Glutamatergic neuron (in vitro differentiated cells): ENCODE measurements at places on chromosomes 3 and 15.

DNA sequence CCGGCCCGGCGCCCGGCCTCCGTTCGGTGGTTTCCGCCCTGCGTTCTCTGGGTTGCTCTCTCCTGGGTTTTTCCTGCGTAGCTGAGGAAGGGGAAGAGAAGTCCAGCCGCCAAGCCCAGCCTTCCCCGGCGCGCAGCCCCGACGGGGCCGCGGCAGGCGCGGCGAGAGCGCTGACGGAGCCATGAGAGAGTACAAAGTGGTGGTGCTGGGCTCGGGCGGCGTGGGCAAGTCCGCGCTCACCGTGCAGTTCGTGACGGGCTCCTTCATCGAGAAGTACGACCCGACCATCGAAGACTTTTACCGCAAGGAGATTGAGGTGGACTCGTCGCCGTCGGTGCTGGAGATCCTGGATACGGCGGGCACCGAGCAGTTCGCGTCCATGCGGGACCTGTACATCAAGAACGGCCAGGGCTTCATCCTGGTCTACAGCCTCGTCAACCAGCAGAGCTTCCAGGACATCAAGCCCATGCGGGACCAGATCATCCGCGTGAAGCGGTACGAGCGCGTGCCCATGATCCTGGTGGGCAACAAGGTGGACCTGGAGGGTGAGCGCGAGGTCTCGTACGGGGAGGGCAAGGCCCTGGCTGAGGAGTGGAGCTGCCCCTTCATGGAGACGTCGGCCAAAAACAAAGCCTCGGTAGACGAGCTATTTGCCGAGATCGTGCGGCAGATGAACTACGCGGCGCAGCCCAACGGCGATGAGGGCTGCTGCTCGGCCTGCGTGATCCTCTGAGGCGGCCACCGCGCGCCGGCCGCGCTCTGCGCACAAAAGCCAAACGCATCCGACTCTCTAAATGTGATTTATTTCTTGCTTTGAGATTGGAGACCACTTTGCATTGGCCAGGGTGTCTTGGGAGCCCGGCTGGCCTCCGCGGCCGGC is 727 bp downstream of the RAP2B start:
- DNase-seq = peak; percentile 51

DNA sequence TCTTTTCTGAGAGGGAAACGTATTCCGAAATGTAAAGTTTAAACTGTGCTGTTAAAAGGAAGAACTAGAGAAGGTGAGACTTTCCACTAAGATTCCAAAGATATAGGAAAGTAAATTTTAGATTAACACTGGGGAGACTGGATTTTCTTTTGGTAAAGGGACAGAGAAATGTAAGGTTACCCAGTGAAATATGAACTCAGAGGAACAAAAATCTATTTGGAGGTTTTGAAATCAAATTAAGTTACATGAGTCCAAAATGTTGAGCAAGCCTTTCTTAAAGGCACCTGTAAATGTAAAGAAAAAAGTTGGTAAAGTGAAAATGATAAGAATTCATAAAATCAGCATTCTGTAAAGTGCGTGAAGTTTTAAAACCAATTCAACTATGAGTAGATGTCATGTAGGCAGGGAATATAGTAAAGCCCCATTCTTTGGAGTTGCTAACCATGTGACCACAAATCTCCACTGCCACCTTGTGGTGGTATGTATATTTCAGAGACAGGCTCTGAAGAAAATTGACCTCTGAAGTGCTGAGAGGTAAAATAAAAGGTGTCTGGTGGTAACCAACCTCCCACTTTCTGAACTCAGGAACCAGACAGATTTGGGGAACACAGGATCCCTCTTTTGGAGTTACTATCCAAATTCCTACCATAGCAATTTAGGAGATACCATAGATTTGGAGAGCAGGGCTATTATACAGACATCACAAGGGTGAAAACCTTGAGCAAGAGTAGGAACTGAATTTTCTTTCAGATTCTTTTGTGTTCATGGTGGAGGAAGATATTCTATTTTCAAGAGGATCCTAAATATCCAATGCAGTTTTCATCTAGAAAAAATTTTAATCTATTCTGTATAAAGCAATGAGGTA is 215.3 kb downstream of the ROBO2 start:
- DNase-seq = no peak

GRCh38 chr3:131903988-131904415 is 130.8 kb downstream of the CPNE4 start:
- DNase-seq = no peak

GRCh38 chr3:172673210-172673679 is 37.6 kb downstream of the NCEH1 start:
- peak; percentile 70 for DNase-seq

DNA sequence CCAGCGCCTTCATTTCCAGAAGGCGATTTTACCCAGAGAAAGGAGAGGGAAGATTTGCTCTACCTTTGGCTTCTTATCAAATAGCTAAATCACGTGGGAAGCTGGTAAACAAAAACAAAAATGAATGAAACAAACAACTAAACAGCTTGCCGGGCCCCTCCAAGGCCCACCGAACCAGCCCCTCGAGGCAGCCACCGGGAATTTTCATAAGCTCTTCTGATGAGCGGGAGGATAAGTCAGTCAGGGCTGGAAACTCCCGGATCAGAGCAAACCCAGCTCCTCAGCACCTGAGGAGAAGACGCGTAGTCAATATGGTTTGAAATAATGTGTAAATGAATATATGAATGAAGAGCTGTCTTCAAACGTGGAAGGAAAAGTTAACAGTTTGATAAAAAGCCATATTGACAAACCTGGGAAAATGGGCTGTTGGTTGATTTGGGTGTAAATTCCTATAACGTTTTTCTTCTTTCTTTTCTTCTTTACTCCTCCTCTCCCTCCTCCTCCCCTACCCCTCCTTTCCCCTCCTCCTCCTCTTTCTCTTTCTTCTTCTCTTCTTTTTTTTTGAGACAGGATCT is 10.7 kb downstream of the RPLP1 start:
- no peak for DNase-seq

- no peak for DNase-seq
These were observed 386.4 kb downstream of the ZBTB20 start for GRCh38 chr3:114760679-114761078.

DNA sequence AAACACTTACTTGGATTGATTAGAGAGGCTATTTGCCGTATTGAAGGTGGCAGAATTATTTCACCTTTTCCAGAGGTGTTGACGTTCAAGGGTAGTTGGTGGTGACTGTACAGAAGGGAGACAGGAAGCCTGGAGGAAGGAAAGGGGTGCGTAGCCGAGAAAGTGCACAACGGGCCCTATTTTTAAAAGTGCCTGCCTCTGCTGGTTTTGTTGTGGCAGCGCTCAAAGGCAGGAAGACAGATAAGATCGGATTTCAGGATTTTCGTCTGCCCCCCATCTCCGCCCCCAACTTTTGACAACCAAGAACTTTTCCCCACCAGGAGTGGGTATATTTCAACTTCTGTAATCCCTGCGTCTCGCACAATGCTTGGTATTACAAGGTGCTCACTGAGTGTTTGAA is 38.5 kb downstream of the SMAD3 start:
- no peak for DNase-seq

- DNase-seq = peak; percentile 18
These were observed 1.3 kb downstream of the ARL6IP5 start for GRCh38 chr3:69085833-69086722.

DNA sequence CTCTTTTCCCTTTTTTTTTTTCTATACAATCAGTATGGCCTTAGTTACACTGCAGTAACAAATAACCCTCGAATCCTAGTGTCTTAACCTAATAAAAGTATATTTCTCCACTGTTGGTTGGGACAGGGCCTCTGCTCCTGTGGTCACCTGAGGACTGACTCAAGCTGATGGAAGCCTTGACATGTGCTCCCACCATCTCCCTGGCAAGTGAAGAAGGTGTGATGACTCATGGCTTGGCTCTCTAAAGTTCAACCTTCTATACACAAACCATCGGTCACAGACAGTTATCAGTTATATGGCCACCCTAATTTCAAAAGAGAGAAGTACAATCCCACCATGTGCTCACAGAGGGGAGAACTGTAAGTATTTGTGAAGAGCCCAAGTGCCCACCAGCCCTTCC is 65.8 kb upstream of the CACNA2D3 start:
- DNase-seq = no peak

GRCh38 chr3:52195823-52196331 is 2.1 kb upstream of the ALAS1 start:
- no peak for DNase-seq

- DNase-seq = no peak
These were observed 135.1 kb downstream of the TMCO5A start for GRCh38 chr15:38069511-38070011.

DNA sequence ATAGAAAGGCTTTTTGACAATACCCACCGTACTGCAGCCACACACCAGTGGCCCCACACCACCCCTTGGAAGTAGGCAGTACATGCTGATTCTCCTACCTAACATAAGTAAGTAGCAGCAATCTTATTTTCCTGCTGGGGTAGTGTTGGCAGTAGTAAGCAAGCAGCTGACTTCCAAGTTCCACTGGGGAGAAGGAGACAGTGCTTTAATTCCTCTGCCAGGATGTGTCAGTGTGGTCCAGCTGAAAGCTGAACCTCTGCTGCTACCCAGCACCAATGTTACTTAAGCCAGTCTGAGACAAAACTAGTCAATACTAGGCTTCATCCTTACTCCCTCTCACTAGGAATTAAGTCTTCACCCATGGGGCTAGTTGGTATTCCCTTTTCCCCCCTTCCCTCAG is 74.7 kb downstream of the DZIP3 start:
- no peak for DNase-seq

GRCh38 chr15:80870893-80871292 is 91.7 kb downstream of the CEMIP start:
- no peak for DNase-seq

DNA sequence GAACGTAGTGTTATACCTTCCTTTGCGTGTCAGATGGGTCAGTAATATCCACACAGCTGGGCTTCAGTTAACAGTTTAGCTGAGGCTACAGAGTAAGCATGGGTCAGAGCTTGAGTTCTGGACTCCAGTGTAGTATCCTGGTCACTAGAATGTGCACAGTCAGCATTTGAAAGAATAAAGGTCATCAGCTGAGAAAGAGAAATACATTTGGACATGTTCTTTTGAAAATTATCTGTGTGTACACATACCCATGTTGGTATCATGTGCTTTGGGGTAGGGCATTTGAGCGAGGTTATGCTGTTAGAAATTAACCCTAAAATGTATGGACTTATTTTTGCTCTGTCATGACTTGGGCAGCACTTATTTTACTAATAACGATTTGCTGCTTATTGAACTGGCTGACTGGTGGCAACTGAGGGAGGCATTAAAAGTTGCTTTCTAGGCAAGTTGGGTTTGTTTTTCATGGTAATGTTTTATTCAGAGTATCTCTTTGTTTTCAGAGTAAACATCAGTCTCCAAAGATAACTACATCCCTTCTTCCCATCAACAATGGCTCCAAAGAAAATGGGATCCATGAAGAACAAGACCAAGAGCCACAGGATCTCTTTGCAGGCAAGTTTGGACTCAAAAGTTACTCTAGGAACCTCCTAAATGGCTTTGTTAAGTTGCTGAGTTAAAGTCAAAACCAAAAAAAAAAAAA is 16.4 kb downstream of the SNX1 start:
- no peak for DNase-seq

GRCh38 chr3:105367063-105367405 is 325 bp downstream of the ALCAM start:
- DNase-seq = peak; percentile 34

DNA sequence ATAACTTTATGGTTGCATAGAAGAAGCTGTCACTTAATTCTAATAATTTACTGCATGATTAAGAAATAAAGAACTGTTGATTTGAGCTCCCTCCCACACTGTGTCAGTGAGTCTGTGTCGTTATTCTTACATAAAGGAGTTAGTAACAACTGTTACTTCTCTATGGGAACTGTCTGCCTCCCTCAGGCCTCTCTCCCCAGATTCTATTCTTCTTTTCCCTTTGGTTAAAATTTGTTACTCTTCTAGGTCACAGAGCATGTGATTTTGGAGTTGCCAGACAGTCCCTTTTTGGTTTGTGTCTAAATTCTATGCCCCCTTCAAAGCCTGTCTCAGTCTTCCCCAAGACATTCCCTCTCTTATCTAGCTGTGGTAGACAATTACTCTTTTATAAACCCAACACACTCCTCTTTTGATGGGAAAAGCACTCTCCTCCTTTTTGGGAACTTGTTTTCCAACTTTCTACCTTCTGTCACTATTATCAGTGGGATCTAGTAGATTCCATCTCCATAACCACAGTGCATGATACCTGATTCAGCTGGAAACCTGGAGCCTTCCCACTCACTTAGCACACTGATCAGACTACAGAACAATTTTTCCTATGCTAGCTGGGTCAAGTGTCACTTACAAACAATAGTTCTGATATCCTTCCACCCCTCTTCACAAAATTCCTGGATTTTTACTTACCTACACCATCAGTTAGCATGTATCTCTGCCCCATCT is 422.1 kb upstream of the TGFBR2 start:
- DNase-seq = no peak

DNA sequence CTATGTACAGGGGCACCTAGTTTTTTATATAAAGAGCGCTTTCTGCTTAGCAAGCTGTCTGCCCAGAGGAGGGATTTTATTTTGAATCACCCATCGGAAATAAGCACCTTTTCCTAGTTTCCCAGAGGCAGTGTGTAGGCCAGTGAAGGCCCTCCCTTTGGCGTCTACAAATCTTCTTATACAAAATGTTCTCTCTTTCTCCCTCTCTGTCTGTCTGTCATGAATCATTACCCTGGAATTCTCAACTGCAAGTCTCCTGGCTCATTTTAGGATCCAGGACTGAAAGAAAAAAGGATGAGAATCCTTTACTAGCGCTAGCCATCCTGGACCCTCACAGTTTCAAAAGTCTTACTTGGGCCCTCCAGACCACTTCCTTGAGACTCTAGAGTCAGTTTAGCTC is 728.1 kb downstream of the OTOL1 start:
- no peak for DNase-seq

GRCh38 chr3:156606729-156607128 is 51.8 kb upstream of the SSR3 start:
- no peak for DNase-seq

DNA sequence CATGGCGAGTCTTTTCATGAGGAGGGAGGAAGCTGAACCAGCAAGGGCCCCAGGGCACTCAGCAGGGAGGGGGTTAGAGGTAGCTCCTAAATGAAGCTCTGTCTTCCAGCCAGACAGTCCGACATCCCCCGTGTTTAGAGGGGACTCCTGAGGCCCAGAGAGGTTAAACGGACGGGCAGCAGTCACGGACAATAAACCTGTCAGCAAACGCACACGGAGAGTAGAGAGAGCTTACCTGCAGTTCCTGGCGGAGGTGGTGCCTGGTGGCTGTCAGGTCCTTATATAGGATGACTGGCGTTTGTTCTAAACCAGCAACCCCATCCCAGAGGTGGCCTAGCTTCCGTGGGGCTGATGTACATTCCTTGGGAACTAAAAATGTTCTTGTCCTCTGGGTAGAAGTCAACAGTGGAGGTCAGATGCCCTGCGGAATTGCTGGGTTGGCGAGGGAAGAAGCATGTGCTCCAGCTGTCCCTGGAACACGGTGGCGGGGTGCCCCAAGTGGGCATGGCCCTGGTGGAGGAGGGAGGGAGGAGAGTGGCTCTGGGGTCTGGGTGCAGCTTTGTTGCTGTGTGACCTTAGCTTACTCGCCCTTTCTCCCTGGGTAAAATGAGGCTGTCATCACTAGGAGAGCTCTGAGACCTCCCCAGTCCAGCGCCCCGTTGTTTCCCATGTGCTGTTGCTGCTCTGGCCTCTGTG is 2.1 kb downstream of the GHRL start:
- no peak for DNase-seq
